ENCODE measurements at places on chromosomes 3 and 15. TPM values are rescaled to one million over a fixed set of nuclear protein-coding genes. Genes with fewer than 3 reads are reported as not detected.

- no peak for DNase-seq
These were observed 2.5 kb downstream of the APPL1 start for GRCh38 chr3:57230006-57230405.

Gene ALDH1A2
- 24.4 TPM for total RNA-seq

Gene BCL2A1
- total RNA-seq, result 1.8 TPM

DNA sequence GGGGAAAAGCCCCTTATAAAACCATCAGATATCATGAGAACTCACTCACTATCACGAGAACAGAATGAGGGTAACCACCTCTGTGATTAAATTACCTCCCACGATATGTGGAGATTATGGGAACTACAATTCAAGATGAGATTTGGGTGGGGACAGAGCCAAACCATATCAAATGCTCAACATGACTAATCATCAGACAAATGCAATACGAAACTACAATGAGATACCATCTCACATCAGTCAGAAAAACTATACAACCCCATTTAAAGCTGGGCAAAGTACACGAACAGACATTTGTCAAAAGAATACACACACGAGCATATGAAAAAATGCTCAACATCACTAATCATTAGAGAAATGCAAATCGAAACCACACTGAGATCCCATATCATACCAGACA lies 67.7 kb downstream of the SCAPER start:
- no peak for DNase-seq

DNA sequence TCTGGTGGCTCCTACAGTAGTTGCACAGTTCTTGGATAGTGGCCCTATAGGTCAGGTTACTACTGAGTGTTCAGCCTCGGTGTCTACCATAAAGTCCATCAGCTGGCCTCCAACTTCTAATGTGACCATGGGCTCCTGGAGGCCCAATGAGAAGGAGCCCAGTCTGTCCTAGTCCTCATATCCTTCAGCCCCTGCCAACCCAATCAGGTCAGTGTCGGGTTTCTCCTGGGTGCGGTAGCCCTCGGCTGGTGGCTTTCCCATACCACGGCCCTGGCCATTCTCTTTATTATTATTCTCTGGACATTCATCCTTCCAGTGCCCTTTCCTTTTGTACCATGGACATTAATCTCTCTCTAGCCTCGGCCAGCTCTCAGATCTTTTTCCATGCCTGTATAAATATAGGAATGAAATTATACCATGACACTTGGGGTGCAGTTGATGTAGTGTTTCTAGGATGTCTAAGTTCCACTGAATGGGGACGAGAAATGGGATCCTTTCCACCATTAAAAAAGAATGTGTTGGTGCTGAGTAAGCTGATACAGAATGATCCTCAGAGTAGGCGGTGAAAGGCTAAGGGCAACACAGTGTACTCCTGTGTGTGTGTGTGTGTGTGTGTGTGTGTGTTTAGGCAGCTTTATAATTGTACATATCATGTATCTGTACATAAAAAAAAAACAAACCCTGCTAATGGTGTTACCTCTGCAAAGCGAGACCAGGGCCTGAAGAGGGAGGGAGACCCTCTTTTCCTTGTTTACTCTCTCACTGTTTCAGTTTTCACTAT lies 19.3 kb upstream of the NOX5 start:
- no peak for DNase-seq

DNA sequence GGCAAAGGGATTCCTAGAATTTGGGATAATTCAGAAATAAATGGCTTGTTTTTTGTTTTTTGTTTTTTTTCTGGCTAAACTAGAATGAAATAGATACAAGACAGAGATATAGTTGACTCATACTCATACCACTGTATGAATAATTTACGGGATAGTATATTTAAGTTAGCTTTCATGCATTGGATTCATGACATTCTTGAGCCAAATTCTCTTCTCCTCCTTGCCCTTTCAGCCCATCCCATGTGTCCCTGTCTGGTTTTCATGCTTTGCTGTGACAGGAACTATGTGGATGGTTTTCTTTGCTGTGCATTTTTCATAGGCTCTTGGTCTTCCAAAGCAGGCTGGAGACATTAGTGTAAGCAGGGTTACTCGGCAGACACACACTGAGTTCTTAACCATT lies 66.6 kb upstream of the UMPS start:
- DNase-seq, result no peak

DNA sequence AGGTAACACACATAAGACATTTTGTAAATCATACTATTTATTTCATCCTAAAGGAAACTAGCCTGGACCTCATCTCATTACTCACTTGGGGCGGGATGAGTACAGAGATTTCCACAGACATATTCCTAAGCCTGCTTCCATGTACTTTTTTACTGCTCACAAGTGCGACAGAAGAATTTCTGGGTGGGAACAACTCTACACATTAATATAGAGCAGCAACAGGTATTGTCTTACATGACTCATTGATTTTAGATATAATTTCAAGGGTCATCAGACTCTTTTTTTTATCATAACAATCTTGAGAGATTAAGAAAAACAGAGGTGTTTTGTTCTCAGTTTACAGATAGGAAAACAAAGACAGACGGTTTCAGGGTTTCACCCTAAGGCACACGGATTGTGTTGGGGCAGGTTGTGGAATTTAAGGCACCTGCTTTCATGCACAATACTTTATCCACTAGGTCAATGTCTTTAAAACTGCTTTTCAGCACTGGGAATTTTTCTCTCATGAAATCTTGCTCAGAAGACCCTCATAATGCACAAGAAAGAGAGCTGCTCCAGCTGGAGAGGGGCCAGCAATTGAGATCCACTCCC lies 186.7 kb upstream of the CDIN1 start:
- no peak for DNase-seq

- DNase-seq, result no peak
These were observed 32.4 kb downstream of the CMTM7 start for GRCh38 chr3:32423956-32424557.

GRCh38 chr3:50118237-50118636 lies 29.5 kb downstream of the RBM5 start:
- DNase-seq, result no peak

DNA sequence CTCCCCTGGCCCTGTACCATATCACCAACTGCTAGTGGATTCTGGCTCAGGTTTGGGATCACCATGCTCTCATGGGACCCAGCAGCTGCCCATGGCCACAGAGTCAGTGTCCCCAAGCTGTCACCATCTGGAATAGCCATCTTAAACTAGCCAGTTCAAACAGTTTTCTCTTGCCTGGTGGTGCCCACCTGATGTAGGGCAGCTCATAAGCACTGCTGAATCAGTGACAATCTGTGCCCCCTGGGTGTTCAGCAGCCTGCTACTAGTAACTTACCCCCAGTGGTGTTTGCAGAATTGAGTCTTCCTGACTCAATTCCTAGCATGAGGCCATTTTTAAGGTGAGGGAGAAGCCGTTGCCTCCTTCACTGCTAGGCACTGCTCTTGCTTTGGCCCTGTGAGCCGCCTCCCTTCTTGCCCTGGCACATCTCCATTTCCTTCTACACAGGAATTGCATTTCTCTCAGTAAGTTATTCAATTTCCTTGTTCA lies 7.9 kb downstream of the RPSA start:
- DNase-seq, result no peak

Gene PEX5L
- total RNA-seq, result 1.4 TPM

DNA sequence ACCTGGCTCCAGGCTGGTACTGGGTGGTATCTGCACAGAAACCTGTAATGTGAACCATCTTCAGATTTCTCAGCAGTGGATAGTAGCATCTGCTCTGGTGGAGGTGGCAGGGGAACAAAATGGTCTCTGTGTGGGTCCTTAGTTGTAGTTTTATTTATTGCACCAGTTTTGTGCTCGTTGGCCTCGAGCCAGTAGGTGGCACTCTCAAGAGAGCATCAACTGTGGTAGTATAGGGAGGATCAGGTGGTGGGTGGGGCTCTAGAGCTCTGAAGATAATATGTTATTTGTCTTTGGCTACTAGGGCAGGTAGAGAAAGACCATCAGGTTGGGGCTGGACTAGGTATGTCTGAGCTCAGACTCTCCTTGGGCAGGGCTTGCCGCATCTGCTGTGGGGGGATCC lies 254.0 kb upstream of the GPR149 start:
- DNase-seq, result no peak

DNA sequence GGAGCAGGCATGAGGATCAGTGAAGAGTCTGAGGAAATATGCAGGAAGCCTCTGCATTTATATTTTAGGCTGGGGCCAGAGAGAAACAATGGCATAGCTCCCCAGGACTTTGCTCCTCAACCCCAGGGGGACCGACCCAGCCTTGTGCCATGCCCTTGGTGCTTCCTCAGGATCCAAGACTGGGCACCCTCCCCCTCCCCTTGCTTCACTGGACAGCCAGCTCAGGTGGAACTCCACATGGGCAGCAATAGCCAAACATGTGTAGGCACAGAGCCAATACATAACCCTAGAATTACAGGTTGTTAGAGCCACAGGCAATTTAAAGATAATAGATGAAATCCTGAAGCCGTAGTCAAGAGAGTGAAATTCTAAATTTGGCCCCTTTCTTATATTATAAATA lies 73.0 kb upstream of the ETV5 start:
- DNase-seq, result no peak

Gene SLC12A1
- not detected for total RNA-seq

DNA sequence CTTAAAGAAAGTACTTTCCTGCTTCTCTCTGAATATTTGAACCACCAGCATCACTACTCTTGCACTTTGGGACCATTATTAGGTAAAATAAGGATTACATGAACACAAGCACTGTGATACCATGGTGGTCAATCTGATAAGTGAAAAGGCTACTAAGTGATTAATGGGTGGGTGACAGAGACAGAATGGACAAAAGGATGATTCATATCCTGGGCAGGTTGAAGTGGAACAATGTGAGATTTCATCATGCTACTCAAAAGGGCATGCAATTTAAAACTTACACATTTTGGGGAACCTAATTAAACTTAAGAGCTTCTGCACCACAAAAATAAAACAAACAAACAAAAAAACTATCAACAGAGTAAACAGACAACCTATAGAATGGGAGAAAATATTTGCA lies 172.0 kb upstream of the CD96 start:
- DNase-seq, result no peak

GRCh38 chr15:79172032-79172481 lies 81.5 kb upstream of the RASGRF1 start:
- DNase-seq, result no peak

DNA sequence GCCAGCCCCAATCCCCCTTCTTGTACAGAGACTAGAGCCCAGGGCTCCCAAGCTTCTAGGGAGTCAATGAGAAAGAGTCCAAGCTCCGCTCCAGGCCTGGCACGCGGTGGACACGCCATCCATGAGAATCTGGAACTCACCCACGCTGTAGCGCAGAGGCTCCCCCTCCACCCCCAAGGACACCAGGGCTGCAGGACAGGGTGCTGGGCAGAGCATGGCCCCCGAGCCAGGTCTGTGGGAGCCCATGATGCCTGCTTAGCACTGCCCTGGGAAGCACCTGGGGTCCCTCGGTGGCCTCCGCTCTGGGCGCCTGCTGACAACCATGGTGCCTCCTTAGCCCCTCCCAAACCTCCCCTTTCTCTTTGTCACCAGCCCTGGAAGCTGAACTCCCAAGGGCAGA lies 28.5 kb downstream of the ACSBG1 start:
- no peak for DNase-seq

Gene SERPINI2
- 1.1 TPM for total RNA-seq

- DNase-seq, result no peak
These were observed 226.4 kb downstream of the SCAPER start for GRCh38 chr15:76678766-76679165.

- no peak for DNase-seq
These were observed 61.9 kb downstream of the HMG20A start for GRCh38 chr15:77482570-77482969.

Gene TRIM42
- not detected for total RNA-seq

GRCh38 chr3:38479431-38480092 lies 16.6 kb upstream of the EXOG start:
- peak; percentile 65 for DNase-seq

- no peak for DNase-seq
These were observed 5.5 kb upstream of the ARID3B start for GRCh38 chr15:74535388-74536084.

- no peak for DNase-seq
These were observed 10.7 kb downstream of the BDH1 start for GRCh38 chr3:197545101-197545500.

DNA sequence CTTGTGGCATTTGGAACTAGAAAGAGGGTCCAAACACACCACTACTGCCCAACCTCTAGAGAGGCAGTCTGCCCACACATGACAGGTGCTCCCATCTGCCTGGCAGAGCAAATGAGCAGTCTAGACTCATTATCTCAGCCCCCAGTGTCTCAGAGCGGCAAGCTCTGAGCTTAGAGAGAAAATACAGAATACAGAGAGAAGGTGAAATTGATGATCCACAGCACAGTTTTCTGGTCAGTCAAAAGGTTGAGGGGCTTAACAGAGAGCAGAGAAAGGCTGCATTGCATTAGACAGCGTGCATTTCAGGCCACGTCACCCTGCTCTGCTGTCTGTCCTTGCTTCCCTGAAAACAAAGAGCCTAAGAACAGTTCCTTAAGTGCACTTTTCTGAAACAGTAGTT lies 135.1 kb downstream of the KCNMB2 start:
- DNase-seq, result no peak

Gene C3orf70
- 3.1 TPM for total RNA-seq

- DNase-seq, result no peak
These were observed 267.9 kb downstream of the PDCD6IP start for GRCh38 chr3:34066328-34066727.

GRCh38 chr3:185658504-185658912 lies 72.4 kb downstream of the SENP2 start:
- peak; percentile 55 for DNase-seq

Gene VILL
- 6.1 TPM for total RNA-seq

- no peak for DNase-seq
These were observed 790 bp downstream of the LAMP3 start for GRCh38 chr3:183161552-183162336.

DNA sequence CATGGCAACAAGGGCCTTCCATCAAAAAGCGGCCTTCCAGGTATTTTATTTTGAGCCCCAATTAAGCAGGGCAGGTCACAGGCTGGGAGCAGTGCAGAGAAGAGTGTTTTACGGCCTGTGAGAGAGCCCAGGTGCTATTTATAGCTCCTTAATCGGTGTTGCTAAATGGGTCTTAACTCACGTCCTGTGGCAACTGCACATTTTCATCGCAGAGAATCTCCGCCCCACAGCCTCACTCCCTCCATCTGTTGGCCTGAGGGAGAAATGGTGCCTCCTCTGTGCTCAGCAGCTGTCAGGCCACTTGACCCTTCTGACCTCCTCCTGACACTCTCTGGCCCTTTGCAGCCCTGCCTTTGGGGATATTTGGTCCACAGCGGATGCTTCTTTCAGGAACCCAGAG lies 58.6 kb downstream of the SPSB4 start:
- peak; percentile 33 for DNase-seq

DNA sequence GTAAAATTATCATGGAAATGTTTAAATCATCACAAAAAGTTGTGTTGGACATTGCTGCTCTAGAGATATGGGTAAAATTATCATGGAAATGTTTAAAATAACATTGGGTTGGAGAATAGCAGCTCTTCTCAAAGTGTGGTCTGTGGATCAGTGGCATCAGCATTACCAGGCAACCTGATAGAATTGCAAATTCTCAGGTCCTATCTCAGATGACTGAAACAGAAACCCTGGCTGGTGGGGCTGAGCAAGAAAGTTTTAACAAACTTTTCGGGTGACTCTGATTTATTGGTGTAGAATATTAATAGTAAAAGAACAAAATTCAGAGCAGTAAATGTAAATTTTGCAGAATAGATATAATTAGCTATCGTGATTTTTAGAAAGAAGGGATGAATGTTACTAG lies 28.9 kb downstream of the NXPE3 start:
- no peak for DNase-seq

Data from left cardiac atrium (tissue), 4 donors.